Glutamatergic neuron (in vitro differentiated cells): ENCODE measurements at places on chromosomes 7 and 10.

- no peak for DNase-seq
These were observed 303.7 kb downstream of the INHBA start for GRCh38 chr7:41399171-41399570.

GRCh38 chr10:132020456-132020855 is 38.7 kb upstream of the BNIP3 start:
- no peak for DNase-seq

- no peak for DNase-seq
These were observed 4.2 kb downstream of the FGFR2 start for GRCh38 chr10:121594076-121594475.

- no peak for DNase-seq
These were observed 48.7 kb downstream of the TSPAN15 start for GRCh38 chr10:69499726-69500689.

DNA sequence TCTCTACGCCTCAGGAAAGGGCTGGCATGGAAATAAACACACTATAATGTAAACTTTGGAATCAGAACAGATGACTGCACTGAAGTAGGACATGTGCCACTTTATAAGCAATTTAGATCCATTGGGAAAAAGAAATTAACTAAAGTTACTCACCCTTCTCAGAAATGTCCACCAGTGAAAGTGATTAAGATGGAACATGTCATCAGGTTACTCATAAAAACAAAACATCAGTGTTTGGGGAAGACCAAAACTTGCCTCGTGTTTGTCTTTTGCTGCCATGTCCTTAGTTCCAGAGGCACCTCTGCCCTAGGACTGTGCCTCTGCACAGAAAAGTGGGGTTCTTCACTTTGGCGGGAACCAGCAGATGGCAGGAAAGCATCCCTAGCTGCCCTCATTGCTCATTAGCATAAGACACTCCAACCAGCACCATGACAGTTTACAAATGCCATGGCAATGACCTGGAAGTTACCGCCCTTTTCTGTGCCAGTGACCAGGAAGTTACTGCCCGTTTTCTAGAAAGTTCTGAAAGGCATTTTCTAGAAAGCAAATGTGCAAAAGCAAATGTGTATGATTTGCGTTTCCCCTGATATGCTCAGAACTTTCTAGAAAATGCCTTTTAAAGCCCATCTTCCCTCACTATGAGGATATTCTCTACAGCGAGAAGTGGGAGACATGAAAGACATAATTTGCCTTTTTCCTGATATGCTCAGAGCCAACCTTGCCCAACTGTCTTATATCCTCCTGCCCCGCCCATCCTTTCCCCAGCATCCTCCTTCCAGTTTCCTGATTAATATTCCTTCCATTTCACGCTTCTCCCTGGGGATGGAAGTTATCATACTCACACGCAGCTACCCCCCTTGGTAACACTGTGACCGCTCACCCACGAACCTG is 258.2 kb downstream of the USP6NL start:
- DNase-seq = no peak

DNA sequence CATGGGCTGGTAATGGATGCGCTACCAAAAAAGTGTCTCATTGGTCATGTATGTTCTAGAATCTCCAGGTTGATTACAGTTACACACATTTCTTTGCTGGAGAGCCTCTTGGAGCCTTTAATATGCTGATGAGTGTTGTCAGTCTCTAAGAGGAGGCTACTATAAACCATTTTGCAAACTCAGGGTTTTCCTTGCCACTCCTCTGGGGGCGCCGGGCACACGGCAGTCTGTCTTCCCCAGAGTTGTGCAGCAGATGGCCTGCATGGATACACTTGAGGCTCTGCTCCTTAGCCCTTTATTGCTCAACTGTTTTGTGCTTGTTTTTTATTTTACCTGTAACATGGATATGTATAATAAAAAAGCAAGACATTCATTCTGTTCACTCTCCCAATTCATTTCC is 196.5 kb downstream of the ACTR3B start:
- DNase-seq = no peak

DNA sequence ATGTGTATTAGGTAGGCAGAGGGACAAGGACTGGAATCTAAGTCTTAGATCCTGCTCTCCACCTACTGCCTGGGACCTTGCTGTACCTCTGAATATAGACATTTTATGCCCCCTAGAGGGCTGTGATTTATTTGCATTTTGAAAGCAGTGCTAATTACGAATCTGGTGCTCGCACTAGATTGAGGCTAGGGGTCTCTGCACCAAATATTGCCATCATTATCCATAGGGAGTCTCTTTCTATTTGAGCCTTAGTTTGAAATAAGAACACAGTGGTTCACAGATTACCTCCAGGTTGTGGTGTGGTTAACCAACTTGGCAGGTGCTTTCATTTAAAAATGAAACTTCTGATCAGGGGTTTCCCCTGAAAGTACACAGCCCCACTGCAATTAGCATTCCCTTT is 41.8 kb downstream of the CNNM1 start:
- DNase-seq = no peak
